A172 (cell line): ENCODE measurements at places on chromosomes 11 and 22. TPM values are rescaled to one million over a fixed set of nuclear protein-coding genes. Genes with fewer than 3 reads are reported as not detected.

GRCh38 chr22:49312601-49313000 lies 515.1 kb downstream of the BRD1 start:
- no peak for DNase-seq

KRTAP5-7 gene
- total RNA-seq = not detected in 2 replicates

GRCh38 chr11:1791912-1792311 lies 28.2 kb upstream of the CTSD start:
- no peak for DNase-seq

DNA sequence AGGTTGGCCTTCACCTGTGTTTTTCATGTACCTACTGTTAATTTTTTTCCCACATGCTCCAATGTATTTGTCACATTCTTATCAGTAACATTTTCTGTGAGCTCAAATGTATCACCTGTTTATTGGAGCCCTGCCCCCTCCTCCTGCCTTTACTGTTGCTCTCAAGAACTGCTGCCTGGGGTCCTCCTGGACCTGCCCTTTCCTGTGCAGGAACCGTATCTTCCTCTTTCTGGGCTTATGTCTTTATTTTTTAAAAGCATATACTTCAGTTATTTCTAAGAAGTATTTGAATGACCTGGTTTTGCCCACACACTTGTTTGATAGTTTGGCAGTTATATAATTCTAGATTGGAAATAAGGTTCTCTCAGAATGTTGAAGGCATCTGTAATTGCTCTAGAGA lies 5.9 kb downstream of the FAM118B start:
- DNase-seq = no peak

DNA sequence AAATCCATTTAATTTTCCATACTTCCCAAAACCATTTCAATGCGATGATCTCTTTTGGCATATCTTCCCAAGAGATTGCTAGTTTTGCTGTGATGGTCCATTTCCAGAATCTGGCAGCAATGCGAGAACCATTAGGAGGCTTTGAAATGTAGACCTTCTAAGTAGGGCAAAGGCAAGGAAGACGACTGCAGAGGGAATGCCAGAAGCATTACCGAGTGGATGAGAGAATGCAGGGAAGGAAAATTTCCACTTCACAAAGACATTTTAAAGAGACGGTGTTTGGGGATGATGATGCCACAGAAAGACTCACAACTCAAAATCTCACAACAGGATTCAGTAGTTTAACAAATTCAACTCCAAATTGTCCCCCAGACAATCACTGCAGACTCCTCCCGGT lies 471 bp upstream of the CEP126 start:
- peak; percentile 1 for DNase-seq

DNA sequence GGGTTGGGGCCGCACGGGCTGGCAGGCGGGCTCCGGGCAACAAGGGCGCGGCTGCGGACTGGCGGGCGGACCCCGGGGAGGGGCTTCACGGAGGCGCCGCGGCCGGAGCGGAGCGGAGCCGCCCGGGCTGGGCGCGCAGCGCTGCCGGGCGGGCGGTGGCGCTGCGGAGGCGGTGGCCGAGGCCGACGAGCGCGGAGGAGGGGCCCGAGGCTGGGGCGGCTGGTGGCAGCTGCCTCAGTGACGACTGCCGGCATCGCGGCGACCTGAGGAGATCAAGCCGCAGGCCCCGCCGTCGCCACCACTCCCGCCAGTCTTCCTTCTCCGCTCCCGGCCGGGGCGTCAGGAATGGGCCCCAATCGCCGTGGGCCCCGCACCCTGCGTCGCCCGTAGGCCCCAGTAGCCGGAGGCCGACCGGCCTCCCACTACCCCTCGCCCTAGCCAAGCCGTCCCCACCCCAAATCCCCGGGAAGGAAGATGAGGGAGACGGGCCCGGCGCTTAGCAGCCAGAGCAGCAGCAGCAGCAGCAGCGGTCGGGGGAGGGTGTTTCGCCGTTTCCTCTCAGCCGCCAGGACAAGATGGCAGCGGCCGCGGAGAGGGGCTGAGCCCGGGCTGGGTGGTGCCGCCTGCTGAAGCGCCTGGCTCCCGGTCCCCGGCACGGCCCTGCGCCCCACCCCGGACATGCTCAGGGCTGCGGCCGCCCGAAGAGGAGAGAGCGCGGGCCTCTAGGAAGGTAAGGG lies at the start of gene HIPK3:
Gene HIPK3, plus strand, starts transcription at position 222 of the 737 bp plus-strand sequence.
- peak; percentile 46 for DNase-seq

DNA sequence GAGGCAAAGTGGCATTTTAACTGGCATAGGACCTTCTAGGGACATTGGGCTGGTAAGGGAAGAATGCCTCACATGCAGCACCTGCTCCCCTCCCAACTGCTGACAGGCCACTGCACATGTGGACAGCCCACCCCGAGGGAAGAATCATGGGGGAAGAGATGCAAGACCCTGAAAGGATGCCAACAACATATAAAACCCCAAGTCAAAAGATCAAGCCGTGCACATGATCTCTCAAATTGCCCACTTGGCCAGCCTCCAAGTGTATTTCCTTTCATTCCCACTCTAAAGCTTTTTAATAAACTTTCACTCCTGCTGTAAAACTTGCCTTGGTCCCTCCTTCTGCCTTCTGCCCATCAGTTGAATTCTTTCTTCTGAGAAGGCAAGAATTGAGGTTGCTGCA lies 947.8 kb upstream of the CCDC90B start:
- DNase-seq = no peak

SMC1B gene
- total RNA-seq = not detected in 2 replicates

DNA sequence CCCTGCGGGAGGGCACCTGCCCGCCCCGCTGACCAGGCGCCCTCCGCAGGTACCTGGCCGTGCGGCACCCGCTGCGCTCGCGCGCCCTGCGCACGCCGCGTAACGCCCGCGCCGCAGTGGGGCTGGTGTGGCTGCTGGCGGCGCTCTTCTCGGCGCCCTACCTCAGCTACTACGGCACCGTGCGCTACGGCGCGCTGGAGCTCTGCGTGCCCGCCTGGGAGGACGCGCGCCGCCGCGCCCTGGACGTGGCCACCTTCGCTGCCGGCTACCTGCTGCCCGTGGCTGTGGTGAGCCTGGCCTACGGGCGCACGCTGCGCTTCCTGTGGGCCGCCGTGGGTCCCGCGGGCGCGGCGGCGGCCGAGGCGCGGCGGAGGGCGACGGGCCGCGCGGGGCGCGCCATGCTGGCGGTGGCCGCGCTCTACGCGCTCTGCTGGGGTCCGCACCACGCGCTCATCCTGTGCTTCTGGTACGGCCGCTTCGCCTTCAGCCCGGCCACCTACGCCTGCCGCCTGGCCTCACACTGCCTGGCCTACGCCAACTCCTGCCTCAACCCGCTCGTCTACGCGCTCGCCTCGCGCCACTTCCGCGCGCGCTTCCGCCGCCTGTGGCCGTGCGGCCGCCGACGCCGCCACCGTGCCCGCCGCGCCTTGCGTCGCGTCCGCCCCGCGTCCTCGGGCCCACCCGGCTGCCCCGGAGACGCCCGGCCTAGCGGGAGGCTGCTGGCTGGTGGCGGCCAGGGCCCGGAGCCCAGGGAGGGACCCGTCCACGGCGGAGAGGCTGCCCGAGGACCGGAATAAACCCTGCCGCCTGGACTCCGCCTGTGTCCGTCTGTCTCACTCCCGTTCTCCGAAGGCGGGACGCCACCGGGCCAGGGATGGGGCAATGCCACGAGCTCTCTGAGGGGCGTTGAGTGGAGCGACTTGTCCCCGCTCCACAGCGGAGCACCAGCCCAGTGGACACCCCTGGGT lies 1.8 kb downstream of the GALR3 start:
- DNase-seq = no peak

APOL3 gene
- total RNA-seq = 3.1 and 3.9 TPM in 2 replicates

GRCh38 chr11:69035150-69035945 lies 13.4 kb upstream of the TPCN2 start:
- no peak for DNase-seq

GRCh38 chr11:95337972-95338429 lies 107.0 kb upstream of the SESN3 start:
- DNase-seq = no peak

SMDT1 gene
- total RNA-seq = 2.9 and 6.5 TPM in 2 replicates

DNA sequence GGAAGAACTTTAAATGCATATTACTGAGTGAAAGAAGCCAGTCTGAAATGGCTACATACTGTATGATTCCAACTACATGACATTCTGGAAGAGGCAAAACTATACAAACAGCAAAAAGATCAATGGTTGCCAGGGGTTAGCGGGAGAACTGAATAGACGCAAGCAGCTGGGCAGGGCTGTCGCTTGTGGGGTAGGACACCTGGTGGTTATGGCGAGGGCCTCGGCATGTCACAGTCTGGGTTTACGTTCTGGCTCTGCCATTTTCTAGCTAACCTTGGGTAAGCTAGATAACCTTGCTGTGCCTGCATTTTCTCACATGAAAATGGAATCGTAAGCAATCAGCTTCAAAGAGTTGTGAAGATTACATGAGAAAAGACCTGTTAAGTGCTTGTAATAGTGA lies 55.2 kb upstream of the SYT13 start:
- no peak for DNase-seq

MFRP gene
- total RNA-seq = not detected in 2 replicates

DNA sequence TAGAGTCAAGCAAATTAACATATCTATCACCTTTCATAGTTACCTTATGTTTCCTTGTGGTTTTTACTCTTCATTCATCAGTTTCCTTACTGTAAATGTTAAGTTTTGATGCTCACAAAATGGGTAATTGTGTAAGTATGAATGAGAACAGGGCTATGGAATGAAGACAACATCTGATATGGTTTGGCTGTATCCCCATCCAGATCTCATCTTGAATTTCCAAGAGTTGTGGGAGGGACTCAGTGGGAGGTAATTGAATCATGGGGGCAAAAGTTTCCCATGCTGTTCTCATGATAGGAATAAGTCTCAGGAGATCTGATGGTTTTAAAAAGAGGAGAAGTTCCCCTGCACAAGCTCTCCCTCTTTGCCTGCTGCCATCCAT lies 107.6 kb downstream of the CCDC34 start:
- no peak for DNase-seq

ADM2 gene
- not detected in 2 replicates for total RNA-seq

SEPTIN5 gene
- total RNA-seq = 18.7 and 40.3 TPM in 2 replicates

RAB38 gene
- not detected in 2 replicates for total RNA-seq

DNA sequence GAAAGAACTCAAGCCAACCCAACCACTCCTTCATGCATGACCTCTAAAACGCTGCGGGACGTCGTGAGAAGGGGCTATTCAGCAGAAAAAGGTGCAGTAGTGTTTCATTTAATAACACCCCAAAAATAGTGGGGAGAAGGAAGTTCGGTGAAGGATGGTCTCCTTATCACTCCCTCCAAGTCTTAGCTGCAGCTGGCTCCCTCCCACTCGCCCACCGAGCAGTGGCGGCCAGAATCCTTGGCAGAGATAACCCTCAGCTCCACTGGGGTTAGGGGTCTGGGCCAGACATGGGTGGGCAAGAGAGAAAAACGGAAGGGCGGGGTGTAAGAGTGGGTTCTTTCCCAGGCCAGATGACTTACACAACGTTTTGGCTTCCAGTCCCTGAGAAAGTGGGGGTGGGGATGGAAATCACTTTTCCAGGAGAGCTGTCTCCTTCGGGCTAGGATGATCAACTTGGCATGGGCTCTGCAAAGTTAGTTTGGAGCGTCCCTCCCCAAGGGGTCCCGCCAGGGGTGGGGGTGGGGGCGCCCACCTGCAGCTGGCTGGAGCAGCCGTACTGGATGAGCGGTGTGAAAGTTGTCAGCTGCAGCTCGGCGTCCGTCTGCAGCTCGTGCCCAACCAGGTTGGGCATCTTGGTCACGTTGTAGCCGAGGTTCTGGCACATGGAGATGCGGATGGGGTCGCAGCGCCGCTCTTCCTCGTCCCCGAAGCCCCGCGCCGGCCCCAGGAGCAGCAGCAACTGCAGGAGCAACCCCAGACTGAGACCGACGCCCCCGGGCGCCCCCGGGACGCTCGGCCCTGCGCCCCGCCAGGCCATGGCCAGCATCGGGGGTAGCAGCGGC lies 705 bp downstream of the FZD4 start:
- no peak for DNase-seq

DNA sequence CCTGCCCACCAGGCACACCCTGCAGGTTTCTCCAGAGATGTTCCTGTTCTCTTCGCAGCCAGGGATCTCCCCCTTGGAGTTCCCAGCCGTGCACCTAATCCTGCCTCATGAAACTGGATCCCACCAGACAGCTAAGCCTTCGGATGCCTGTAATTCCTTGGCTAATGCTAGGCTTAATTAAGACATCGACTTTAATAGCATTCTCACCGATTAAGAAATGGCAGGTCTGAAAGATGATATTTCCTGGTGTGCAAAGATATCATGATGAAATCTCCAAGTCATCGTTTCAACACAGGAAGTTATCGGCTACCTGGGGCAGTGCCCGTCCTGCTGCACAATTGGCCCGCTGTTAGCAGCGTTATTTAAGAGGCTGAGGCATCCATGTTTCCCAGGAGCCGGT lies 41.5 kb upstream of the CCND1 start:
- no peak for DNase-seq

MAPK8IP1 gene
- total RNA-seq = 24.0 and 24.2 TPM in 2 replicates

DNA sequence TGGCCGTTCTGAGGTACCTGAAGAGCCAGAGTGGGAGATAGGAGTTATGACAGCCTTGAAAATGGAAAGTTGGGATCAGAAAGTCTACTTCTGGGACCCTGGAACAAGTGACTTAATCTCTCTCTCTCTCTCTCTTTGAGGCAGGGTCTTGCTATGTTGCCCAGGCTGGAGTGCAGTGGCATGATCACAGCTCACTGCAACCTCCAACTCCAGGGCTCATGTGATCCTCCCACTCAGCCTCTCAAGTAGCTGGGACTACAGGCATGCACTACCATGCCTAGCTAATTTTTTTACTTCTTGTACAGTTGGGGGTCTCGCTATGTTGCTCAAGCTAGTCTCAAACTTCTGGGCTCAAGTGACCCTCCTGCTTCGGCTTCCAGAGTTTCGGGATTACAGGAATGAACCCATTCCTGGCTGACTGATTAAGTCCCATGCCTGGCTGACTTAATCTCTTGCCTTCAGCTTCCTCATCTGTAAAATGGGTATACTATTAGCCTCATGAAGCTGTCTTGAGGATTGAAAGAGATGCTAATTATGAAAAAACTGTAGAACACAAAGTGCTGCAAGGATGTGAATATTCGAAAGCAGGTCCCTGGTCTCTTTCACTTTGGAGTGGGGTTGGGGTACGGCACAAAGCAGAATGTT lies 87.7 kb downstream of the UBASH3B start:
- DNase-seq = no peak

GRCh38 chr22:46029036-46029435 lies 52.1 kb upstream of the WNT7B start:
- no peak for DNase-seq

OR4A47 gene
- not detected in 2 replicates for total RNA-seq

- no peak for DNase-seq
Measured at GRCh38 chr22:50563413-50564160, 868 bp upstream of the SYCE3 start.

ATXN10 gene
- 53.5 and 80.1 TPM in 2 replicates for total RNA-seq

DNA sequence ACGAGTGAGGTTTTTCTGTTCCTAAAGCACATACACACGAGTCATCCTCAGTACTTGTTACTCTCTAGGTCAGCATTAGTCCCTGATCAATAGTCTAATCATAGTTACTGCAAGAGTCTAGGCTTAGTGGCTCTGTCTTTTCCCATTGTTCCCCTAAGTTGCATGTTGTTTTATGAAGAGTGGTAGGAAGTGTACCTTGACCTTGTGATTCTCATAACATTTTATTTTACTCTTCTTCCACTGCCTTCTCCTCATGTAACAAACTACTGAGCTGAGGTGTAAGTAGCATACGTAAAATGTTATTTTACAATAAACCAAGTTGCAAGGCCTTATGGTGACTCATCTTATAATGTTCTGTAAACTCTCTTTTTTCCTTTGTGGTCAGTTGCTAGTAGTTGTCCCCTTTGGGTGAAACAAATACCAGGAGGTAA lies 15.0 kb downstream of the METTL15 start:
- peak; percentile 43 for DNase-seq
